Suprapubic skin (tissue), 4 donors: ENCODE measurements at places on chromosomes 7 and 10.

DNA sequence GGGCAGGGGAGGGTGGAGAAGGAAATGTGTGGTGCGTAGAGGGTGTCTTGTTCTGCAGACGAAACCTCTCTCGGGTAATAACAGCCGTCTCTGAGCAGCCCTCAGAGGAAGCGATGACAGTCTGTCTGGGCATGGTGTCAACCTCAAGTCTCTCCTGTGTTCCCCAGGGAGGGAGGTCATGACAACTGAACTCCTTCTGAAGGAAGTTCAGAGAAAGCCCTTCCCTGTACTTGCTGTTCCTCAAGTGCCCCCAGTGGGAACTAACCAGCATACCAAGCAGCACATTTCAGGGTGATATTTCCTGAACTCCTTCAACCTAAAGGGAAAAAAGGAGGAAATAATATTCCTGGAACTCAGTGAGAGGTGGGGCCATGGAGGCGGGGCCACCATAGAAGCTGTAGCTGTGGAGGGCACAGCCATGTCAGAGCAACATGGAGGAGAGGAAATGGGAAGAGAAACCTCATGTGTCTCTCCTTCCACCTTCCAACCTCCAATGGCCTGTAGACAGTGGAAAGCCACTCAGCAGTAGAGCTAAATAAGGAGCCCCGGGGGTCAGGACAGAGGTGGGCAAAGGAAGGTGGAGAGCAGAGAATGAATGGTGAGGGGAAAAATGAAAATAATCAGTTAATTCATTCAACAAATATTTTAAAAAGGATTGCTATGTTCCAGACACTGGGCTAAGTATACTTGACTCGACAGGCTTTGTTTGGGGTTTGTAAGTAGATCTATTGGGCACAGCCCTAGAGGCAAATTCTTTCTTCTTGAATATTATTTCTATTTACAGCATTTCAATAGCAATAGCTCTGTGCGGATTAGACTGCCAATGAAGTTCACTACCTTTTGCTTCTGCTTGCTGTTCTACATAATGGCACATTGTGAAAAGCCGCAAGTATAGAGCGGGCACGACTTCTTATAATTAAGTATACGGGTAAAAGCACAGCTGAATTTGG, 61.0 kb upstream of the AOAH start:
- DNase-seq: peak; percentile 67

DNA sequence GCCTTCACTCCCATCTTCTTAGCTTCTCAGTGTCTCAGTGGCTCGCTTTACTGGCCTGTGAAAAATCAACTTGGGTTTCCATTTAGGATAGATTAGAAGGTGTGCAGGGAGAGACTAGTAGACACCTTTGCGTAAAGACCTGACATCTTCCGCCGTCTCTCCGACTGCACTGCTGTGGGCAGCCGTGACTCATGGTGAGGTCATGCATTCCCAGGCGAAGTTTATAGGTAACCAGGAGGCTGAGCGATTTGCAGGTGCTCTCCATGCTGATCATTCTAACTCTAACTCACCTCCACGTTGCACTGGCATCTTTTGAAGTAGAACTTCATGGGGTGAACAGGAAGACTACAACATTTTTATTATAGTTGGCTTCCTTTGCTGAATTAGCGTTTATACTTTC, 68.0 kb upstream of the ZNF438 start:
- no peak for DNase-seq

- DNase-seq: no peak
These were observed 52.3 kb upstream of the PHYHIPL start for GRCh38 chr10:59124187-59124586.

DNA sequence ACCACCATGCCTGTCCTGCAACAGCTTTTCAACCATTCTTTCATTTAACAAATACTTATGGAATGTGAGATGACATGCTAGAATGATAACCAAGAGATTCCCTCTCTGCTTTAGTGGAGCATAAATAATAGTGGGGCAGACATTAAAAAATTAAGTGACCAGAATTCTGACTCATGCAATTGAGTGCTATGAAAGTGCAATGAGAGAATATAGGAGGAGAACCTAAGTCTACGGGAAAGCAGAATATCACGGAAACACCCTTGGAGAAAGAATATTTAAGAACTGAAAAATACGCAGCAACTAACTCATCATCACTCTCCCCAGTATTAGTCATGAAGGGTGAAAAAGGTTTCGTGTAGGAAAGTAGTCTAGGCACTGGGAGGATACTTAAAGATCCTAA, 7.1 kb downstream of the KIF5B start:
- DNase-seq: no peak

DNA sequence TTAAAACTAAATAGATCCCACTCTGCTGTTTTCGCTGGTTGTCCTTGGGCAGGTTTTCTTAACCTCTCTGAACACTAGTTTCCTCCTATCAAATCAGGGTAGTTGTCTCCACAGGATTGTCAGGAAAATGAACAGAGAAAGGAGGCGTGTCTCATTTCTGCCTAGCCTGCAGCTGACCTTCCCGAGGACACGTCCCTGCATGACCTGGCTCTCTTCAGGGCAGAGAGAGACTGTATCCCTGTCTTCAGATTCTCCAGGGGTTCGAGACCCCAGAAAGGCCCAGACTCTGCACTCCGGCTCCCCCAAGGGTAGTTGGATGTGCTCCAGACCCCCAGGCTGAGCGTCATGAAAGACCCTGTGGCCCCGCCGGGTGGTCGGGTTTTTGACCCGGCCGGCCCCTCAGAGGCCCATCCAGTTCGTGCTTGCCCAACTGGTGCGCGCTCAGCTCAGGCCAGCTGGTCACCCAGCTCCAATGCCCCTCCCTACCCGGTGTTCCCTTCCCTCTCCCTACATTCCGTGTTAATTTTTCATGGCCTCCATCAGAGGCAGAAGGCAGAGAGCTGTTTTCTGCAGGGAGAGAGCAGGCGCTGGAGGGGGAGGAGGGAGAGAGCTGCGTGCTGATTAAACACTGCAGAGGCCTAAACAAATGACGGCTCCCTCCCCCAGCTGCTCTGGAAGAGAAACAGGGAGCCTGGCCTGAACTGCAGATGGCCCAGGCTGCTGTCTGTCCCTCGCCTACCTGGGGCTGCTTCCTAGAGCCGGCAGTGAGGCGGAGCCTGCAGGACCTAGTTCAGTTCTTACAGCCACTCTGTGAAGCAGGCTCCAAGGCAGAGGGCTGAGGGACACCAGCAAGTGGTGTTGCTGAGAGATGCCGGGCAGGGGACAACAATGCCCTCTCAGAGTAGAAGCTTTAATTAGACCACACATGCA, 86.2 kb upstream of the PPIF start:
- DNase-seq: no peak

GRCh38 chr10:114507449-114507848, 103.1 kb upstream of the AFAP1L2 start:
- peak; percentile 79 for DNase-seq
